Activated CD4-positive, CD25-positive, alpha-beta regulatory T cell (primary cell): ENCODE measurements at places on chromosomes 2 and 18.

- DNase-seq, result no peak
These were observed 22.8 kb upstream of the RUFY4 start for GRCh38 chr2:218046238-218046637.

DNA sequence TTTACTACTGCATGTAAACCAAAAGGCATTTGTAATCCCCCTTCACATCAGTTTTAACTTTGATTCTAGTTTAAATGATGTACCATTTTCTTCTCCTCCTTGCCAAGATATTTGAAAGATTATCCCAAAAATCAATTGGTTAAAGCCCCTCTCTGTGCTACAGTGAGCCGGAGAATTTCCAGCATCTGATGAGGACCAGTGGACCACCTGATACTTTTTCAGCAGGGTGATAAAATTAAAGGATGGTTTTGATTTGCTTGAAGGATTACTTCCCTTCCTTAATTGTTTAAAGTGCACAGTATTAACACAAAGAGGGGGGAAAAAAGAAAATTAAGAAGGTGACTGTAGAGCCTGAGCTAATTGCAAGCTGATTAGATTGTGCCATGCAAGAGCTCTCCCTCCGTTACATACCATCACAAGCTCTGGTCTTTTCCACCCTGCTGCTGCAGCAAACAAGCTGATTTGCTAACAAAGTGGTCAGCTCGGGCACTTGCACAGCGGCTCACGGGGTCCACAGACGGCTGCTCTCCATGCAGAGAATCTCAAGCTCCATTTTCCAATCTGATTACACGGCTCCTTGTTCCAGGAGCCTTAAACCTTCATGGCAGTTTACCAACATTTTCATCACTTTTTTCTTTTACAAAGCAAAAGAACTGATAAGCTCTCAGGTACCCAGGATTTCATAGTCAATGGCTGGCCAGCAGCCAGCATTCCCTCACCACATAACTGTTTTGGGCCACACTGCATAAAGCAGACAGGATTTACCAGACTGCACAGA lies 22.1 kb downstream of the FIGN start:
- no peak for DNase-seq

GRCh38 chr2:59339121-59339836 lies 1098.2 kb upstream of the FANCL start:
- no peak for DNase-seq

GRCh38 chr18:37400802-37401201 lies 164.8 kb downstream of the CELF4 start:
- no peak for DNase-seq

- no peak for DNase-seq
These were observed 122.4 kb downstream of the GRB14 start for GRCh38 chr2:164498836-164499235.

DNA sequence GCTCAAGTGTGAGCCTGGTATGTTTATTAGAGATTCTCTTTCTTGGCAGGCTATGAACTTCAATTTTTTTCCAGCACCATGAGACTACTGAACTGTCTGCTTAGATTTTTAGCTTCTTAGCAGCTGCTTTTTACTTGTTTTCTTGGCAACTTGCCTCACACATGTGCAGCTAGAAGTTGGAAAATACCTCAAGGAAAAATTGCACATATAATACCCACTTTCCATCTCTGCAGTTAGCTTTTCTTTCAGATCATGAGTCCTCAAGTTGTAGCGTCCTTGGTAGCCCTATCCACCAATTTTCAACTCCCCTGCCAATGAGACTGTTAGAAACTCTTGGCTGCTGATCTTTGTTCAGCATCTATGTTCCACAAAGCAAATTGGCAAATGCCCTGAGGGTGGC lies 302.1 kb downstream of the HRH4 start:
- no peak for DNase-seq

GRCh38 chr18:38571651-38572050 lies 1006.1 kb upstream of the CELF4 start:
- DNase-seq, result no peak

- DNase-seq, result no peak
These were observed 11.7 kb upstream of the GRHL1 start for GRCh38 chr2:9939587-9940485.

GRCh38 chr2:196725882-196726281 lies 73.6 kb downstream of the GTF3C3 start:
- DNase-seq, result no peak

- DNase-seq, result no peak
These were observed 35.5 kb upstream of the ST6GAL2 start for GRCh38 chr2:106921451-106921850.

DNA sequence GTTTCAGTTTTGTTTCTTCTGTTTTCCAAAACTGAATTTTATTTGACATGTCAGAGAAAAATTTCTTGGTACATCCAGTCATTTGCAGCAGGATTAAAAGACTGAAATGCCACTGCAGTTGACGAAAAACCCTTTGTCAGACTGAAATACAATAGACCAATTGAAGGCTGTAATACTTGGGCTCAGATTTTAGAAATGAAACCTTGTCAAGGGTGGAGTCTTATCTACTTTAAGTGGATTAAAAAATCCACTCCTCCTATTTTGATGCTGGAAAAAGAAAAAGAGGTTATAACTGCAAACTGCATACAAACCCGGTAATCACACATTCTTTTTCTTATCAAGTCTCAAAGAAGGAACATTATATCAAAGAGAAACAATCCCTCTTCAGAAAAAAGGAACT lies 80.2 kb upstream of the NEUROD1 start:
- no peak for DNase-seq

GRCh38 chr2:180456801-180457200 lies 449.7 kb upstream of the CWC22 start:
- DNase-seq, result no peak

- DNase-seq, result no peak
These were observed 101.6 kb upstream of the DLX2 start for GRCh38 chr2:172204309-172204708.

DNA sequence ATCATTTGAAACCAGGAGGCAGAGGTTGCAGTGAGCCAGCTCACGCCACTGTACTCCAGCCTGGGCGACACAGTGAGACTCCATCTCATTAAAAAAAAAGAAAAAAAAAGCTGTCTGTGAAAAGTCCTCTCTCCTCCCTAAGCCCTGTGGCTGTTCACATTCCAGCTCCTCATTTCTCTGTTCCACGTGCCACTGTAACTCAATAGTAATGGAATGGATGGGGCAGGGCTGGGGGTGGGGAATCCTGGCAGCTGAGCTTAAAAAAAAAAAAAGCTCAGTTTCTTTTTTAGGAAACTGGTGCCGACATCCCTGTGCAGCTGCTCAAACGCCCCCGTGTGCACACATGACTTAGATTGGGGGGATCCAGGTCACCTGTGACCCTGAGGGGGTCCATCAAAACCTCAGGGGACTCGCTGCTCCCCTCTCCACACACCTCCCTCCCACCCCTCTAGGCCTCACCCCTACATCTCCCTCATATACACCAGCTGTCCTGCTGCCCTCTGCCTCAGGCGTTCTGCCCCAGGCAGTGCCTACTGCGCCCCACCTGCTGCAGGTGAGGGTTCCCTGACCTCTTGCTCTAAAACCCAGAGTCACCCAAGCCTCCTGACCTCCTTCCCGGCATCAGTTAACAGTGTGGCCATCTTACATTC lies 255.4 kb downstream of the AGAP1 start:
- no peak for DNase-seq

DNA sequence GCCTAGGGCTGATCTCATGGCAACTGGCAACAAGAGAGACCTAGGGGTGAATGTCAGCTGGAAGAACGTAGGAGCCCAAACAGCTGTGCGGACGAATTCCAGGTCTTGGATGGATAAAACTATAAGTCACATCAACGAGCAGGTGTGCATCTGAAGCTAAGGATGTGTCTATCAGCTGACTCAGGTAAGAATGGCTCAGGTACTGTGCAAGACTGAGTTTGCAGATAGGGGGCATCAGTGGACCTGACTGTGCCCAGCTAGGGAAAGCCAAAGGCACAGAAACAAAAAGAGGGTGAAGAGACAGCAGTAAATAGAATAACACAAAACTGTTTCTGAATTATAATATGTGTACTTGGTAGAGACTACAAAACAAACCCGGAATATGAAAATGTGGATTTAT lies 357.3 kb downstream of the ZEB2 start:
- no peak for DNase-seq

GRCh38 chr18:36066001-36066400 lies 1.4 kb downstream of the RPRD1A start:
- DNase-seq, result no peak

GRCh38 chr18:52009958-52010357 lies 330.0 kb upstream of the DCC start:
- DNase-seq, result no peak

DNA sequence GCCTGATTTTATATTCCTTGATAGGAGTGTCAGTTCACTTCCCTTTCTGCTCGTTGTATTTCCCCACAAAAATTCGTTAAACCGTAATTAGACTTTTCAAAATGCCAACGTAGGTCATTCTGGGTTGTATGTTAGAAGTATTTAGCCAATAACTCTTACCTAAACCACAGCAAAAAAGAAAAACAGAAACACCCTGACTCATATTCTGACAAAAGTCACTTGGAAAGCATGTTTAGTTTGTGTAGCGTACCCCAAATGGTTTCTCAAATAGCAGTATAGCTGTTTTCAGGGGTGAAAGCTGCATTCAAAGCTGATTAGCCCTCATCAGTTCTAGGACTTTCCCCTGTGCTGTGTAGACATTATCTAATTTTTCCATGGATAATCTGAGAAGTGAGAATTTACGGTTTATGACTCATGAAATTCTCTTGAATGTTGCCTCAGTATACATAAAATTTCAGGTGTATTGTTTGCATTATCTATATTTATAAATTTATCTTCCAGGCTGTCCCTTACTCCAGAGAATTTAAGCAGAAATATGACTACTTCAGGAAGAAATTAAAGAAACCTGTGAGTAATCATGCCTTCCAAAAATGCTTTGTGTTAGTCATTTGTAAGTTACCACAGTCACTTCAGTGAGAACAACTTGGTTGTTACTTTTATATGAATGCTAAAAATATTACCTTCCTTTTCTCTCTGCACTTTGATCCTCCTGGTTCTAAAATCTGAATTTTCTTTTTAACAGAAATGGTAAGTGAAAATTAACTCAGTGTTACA lies 264.9 kb downstream of the ALPK2 start:
- DNase-seq, result no peak

GRCh38 chr2:23681356-23682140 lies 245.4 kb downstream of the ATAD2B start:
- no peak for DNase-seq

DNA sequence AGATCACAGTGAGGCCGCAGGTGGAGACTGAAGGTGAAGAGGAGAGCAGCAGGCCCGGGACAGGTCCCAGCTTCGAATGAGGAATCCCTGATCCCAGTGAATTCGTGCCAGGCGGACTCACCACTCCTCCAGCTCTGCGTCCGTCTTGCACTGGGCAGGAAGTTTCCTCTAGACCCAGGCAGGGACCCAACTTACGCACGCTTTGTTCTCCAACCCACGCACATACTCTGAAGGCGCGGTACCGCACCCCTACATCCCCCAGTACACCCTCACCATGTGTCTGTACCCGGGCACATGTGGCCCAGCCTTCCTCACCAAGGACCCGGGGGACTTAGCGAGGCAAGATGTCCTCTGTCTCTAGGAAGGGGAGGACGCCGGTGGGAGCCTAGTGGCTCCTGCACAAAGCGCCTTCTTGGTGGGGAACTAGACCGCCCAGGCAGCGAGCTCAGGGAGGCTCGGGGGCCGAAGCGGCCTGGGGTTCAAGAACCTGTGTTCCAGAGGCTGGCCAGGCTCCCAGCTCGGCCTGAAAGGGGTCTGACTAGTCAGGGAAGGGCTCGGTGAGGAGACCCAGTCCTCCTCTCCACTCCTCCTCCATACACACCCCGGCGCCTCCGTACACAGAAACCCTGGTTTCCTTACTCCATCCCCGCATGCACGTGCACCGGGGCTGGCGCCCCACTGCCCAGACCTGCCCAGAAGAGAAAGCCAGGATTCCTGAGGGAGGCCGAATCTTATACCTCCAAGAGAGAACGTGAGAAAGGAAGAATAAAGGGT lies 38.3 kb upstream of the ATP6V1B1 start:
- no peak for DNase-seq

- DNase-seq, result no peak
These were observed 428.0 kb downstream of the FBXO15 start for GRCh38 chr18:73719611-73720010.

DNA sequence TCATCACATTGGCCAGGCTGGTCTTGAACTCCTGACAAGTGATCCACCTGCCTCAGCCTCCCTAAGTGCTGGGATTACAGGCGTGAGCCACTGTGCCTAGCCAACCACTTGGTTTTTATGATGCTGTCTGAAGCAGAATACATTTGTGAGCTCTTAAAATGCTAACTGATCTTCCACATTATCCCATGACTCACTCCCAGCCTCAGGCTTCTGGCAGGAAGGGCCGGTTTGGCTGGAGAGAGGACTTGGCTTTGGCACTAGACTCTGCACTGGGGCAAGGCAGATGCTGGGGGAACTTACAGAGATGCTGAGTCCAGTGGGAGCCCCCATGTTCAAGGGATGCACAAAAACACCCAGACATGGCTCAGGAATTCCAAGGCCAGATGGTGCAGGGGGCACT lies 40.5 kb upstream of the SH3BP4 start:
- DNase-seq, result no peak

GRCh38 chr18:44895176-44895798 lies 214.6 kb downstream of the SETBP1 start:
- no peak for DNase-seq

GRCh38 chr2:85240055-85240454 lies 87.7 kb downstream of the TGOLN2 start:
- DNase-seq, result no peak

GRCh38 chr2:146123256-146123655 lies 1603.3 kb upstream of the ZEB2 start:
- DNase-seq, result no peak

DNA sequence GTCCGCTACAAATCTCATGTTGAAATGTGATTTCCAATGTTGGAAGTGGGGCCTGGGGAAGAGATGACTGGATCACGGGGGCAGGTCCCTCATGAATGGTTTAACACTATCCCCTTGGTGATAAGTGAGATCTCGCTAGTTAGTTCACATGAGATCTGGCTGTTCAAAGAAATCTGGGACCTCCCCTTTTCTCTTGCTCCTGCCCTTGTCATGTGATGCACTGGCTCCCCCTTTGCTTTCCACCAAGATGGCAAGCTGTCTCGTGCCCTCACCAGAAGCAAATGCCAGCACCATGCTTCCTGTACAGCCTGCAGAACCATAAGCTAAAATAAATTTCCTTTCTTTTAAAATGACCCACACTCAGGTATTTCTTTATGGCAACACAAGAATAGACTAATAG lies 57.3 kb upstream of the C2orf15 start:
- no peak for DNase-seq

- no peak for DNase-seq
These were observed 42.5 kb downstream of the PTPRM start for GRCh38 chr18:7609617-7610016.

GRCh38 chr2:127829845-127830246 lies 18.9 kb upstream of the WDR33 start:
- DNase-seq, result no peak

DNA sequence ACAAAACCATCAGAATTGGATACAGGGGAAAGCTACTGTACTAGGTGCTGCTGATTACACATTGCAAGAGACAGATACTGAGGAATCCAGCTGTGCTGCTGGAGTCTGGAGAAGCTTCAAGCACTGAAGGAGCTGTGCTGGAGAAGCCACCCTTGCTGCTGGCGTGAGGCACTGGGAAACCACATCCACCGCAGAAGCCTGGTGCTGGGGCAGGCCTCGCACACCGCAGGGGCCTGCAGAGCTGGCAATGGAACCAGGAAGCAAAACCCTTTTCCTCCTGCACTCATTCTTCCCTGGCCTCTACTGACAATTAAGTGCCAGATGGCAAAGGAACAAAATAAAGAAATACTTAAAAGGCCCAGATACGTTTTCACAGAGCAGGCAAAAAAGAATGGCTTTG lies 94.4 kb upstream of the MSH6 start:
- no peak for DNase-seq
